ENCODE measurements at places on chromosomes 3 and 15. TPM values are rescaled to one million over a fixed set of nuclear protein-coding genes. Genes with fewer than 3 reads are reported as not detected.

DNA sequence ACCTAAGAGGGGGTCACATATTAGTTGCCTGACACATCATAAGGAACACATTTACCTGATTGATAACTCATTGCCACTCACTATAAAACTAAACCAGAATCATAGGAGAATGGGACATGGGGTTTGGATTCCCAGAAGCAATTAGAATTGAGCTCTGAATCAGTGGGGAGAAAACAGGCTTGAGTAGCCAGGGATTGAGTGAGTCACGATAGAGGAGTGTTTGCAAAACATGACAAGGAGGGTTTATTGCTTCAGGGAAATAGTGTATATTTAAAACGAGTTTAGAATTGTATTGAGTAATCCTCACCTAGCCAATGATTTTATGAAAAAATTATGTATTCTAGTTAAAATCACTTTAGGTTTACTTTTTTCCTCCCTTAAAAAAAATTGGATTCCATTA lies 101.1 kb upstream of the THRB start:
- DNase-seq = no peak

GRCh38 chr15:78915341-78916087 lies 29.3 kb downstream of the CTSH start:
- no peak for DNase-seq

- no peak for DNase-seq
These were observed 139.7 kb upstream of the RARB start for GRCh38 chr3:25288413-25288812.

DNA sequence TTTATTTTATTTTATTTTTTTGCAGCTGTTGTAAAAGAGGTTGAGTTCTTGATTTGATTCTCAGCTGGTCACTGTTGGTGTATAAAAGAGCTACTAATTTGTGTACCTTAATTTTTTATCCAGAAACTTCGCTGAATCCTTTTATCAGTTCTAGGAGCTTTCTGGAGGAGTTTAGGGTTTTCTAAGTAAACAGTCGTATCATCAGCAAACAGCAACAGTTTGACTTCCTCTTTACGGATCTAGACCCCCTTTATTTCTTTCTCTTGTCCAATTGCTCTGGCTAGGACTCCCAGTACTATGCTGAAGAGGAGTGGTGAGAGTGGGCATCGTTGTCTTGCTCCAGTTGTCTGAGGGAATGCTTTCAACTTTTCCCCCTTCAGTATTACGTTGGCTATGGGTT lies 165.8 kb upstream of the KCNMB2 start:
- DNase-seq = no peak

DNA sequence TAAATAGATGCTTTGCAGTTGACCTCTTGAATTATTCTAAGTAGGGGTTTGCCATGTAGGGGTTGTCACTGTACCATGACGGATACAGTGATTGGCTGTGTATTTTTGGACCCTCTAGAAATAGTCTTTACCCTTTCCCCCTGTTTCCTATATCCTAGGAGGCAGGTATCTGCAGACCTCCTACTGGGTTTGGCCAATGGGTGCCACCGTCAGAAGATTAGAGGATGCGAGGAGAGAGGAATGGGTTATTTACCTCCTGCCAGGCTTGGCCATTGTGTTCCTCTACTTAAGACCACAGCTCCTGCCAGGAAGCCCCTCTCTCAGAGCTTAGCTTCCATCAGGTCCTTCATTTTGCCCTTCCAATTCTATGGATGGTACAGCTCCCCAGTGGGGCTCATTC lies 40.2 kb upstream of the CLRN1 start:
- DNase-seq = no peak

DNA sequence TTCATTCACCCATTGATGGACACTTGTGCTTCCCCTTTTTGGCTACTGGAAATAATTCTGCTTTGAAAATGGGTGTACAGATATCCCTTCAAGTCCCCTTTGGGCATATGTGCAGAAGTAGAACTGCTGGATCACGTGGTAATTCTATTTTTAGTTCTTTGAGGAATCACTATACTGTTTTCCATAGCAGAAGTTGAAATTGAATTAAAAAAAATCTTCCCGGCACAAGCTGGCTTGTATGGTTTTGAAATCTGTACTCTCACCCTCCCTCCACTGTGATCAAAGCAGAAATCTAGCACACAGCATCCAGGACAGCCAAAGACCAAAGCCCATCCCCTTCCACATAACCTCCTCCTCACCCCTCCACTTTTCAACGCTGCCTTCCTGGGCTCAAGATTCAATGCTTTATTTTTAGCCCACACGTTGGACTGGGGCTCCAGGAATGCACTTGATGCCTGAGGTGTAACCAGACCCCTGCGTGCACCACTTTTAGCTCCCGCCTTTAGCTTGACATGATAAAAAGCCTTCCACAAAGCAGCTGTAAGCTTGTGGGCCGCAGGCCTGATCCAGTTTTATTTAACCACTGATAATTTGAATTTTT lies 29.9 kb downstream of the TMEM40 start:
- DNase-seq = no peak

DNA sequence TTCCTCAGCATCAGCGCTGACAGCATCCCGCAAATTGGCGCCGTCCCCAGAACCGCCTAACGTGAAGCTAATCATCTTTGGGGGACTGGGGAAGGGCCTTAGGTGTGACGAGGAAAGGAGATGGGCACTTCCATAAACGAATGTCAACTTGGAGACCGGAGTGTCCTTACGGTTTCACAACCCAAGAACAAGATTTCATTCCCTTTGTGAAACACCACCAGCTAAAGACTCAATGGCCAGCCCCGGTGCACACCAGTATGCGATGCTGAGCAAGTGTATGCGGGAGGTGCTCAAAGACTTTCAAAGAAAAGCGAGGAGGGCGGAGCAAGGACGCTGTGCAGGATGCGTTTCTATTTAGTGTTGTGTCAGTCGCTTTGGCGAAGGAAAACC lies 759 bp upstream of the TTBK2 start:
- no peak for DNase-seq

- no peak for DNase-seq
These were observed 336.5 kb upstream of the TGFBR2 start for GRCh38 chr3:30269751-30270445.

- DNase-seq = no peak
These were observed 68.9 kb downstream of the ABTB1 start for GRCh38 chr3:127741690-127742089.

DNA sequence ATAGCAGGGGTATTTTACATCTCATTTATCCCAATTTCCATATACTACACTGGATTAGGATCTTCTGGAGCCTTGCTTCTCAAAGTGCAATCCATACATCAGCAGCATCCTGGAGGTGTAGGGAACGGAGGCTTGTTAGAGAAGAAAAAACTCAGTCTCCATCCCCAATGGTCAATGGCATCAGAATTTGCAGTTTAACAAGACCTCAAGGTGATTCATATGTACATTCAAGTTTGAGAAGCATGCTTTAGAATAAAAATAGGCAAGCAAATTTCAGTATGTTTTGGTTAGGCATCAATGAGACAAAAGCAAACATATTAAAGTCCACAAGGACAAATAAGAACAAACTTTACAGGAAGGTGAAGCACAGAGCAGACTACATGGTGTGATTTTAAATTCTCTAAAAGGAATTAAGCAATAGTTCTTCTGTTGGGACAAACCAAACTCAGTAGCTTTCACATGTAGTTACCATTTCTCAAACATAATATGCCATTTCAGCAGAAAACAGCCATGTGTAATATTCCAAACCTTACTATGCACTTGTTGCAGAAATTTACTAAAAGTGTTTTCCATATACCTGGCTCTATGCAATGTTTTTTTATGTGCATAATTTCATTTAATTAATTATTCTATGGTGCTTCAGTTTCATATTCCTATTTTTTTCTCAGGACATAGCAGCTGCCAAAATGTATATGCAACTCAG lies 360.3 kb upstream of the NECTIN3 start:
- no peak for DNase-seq

- no peak for DNase-seq
These were observed 49.2 kb downstream of the SLC15A2 start for GRCh38 chr3:121943431-121943830.

GRCh38 chr3:102510663-102511062 lies 75.8 kb downstream of the ZPLD1 start:
- no peak for DNase-seq

GRCh38 chr15:86312486-86312885 lies 232.8 kb downstream of the AGBL1 start:
- no peak for DNase-seq

GRCh38 chr3:142210144-142210543 lies 15.2 kb downstream of the GK5 start:
- DNase-seq = no peak

GRCh38 chr3:63349583-63350573 lies 71.8 kb downstream of the SYNPR start:
- peak; percentile 24 for DNase-seq

- DNase-seq = no peak
These were observed 218.9 kb upstream of the RORA start for GRCh38 chr15:61447981-61448380.

- DNase-seq = no peak
These were observed 204.7 kb upstream of the CTNNB1 start for GRCh38 chr3:40994611-40995010.

GRCh38 chr3:123489400-123490004 lies 40.6 kb upstream of the ADCY5 start:
- DNase-seq = peak; percentile 29

DNA sequence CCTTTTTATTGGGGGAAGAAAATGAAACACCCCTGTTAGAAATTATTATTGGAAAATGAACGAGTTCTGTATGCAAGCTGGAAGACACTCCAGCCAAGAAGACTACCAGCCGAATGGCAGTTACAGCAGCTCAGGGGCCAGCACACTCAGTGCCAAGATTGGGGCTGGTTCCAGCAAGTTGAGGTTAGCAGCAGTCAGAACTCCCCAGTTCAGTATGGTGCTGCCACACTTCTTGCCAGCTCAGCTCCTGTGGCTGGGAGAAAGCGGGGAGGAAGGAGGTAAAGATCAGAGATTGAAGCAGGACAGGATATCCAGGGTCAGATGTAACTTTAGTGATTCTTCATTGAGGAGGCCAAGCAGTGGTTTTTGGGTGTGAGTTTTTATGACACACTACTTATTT lies 280.2 kb upstream of the NR2E3 start:
- no peak for DNase-seq

GRCh38 chr3:174413062-174413912 lies 445.8 kb upstream of the NAALADL2 start:
- DNase-seq = no peak

- no peak for DNase-seq
These were observed 725 bp downstream of the CHL1 start for GRCh38 chr3:197149-197827.

- no peak for DNase-seq
These were observed 178.0 kb upstream of the UMPS start for GRCh38 chr3:124552224-124552623.

DNA sequence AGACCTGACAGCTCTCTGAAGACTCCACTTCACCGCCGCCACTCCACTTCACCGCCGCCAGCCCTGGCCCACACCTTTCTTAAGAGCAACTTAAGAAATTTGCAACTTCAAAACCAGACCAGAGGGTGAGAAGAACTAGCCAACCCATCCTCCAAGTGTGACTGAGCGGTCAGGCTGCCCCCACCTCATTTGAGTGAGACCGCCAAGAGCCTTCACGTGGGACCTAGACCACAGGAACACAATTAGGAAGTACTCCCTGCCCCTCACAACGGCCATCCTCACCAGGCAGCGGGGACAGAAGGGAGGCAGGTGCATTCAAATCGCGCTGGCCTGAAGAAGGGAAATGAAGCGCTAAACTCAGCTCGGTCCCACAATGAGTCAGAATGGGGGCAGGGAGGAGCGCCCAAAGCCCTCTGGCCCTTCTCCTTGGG lies 156.8 kb upstream of the BCL6 start:
- DNase-seq = no peak

- DNase-seq = no peak
These were observed 342.6 kb upstream of the COL8A1 start for GRCh38 chr3:99295836-99296235.

GRCh38 chr3:27025718-27026117 lies 343.5 kb downstream of the NEK10 start:
- no peak for DNase-seq

GRCh38 chr3:39150803-39151631 lies 2.4 kb downstream of the CSRNP1 start:
- DNase-seq = no peak

Gene GOLGA8T
- total RNA-seq = not detected

Gene SMAD3
- 89.2 TPM for total RNA-seq

Gene ABI3BP
- total RNA-seq = 0.15 TPM

Gene SCN11A
- 0.05 TPM for total RNA-seq

Gene GPR149
- total RNA-seq = not detected

Gene DUOX2
- 0.44 TPM for total RNA-seq

Gene CAPN7
- 27.7 TPM for total RNA-seq

Gene ITIH3
- total RNA-seq = 0.44 TPM

Gene WDR93
- 0.42 TPM for total RNA-seq

Gene NECTIN3
- total RNA-seq = 93.6 TPM

Gene NEK10
- 1.2 TPM for total RNA-seq

Gene C3orf49
- not detected for total RNA-seq

Gene NRROS
- 0.12 TPM for total RNA-seq

Gene HIGD2B
- 0.27 TPM for total RNA-seq
